NCI-H748 treated with DMSO at 0.1 percent for 48 hours (cell line): ENCODE measurements at places on chromosomes 4 and X.

- no peak for DNase-seq
Observed at GRCh38 chr4:72077346-72077745, 45.5 kb downstream of the NPFFR2 start.

DNA sequence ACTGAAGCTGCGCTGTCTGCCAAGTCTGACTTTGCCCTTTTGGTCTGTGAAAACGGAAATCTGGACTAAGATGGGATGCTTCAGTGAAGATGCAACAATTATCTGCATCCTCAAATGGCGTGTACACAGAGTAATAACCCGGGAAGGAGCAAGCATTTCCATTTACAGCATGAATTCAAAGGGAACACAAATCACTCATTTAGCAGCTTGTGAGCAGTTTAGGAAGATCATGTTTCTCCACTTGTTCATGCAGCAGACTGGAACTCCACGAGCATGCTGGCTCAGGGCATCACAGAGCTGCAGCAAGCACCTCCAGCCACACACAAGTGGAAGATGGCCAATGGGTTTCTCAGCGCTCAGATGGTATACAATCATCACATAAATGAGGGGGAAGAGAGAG, 175.5 kb downstream of the NLGN4X start:
- DNase-seq, result peak; percentile 74

GRCh38 chrX:51975811-51976210, 82.4 kb downstream of the MAGED1 start:
- no peak for DNase-seq

DNA sequence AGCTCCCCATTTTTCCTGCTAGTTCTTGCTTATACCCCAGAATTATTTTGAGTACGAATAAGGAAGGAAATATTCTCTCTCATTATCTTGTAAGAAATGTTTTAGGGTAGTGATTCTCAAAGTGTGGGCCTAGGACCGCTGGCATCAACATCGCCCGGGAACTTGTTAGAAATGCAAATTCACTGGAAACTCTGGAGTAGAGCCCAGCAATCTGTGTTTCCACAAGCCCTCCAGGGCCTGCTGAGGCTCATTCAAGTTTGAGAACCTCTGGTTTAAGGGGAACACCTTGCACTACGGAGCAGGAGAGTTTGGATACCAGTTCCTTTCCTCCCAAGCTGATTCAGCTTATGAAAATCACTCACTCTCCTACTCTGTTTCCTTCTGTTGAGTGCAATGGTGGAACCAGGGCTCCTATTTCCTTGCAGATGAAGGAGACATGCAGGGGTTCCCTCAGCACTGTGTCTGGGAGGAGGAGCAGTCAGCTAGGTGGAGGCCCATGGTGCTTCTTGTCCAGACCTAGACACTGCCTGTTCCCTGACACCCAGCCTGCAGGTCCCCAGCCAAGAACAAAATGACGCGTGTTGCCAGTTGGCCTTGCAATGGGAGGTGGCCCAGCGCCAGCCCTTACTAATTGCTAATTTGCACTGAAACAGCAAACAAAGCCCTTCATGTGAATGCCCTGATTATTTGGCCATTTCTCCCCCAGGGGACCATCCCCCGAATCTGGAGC, 68.5 kb downstream of the CYTL1 start:
- no peak for DNase-seq

DNA sequence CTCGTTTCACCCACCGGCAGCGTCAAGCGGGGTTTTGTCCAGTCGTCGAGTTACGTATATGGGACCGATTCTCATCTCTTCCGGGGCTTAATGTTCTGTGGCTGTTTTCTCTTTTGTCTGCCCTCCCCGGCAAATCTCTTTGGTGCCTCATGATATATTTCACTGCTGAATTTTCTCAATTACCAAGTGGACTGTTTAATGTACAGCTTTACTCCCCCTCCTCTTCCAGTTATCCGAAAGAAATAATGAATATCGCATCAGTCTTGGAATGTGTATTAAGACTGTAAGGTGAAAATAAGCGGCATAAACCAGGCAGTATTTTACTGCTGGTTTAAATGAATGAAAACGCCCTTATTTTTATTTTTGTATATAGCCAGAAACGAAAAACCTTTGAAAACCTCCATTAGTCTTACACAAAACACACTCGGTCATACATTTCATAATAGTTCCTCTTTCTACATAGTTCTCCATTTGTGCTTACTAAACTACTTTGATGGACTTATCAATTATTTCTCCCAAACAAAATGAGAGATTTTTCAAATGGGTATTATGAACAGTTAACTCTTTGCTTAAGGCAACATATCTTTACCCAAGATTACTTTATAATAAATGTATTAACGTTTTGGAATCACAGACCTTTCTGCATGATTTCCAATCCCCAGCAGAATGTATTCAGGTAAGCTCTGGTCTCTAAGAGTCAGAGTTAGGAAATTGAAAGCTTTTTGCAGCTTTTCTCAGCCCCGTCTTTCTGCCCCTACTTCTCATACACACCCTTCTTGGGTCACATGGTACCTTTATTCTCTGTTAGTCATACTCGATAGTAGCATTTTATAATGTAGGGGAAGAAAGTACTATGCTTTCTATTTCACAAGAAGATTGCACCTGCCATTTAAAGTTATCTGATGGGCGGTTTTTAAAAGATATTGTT, 979 bp downstream of the RP2 start:
- DNase-seq, result peak; percentile 5

GRCh38 chrX:17597836-17598439, 139.4 kb upstream of the SCML1 start:
- no peak for DNase-seq

GRCh38 chrX:12702509-12703091, 88.6 kb upstream of the PRPS2 start:
- no peak for DNase-seq

- DNase-seq, result no peak
Observed at GRCh38 chr4:72975488-72975784, 94.1 kb downstream of the COX18 start.

GRCh38 chr4:89661173-89661899, 175.6 kb downstream of the SNCA start:
- DNase-seq, result no peak

- DNase-seq, result no peak
Observed at GRCh38 chr4:163462556-163462955, 11.0 kb downstream of the TKTL2 start.

- no peak for DNase-seq
Observed at GRCh38 chrX:96407072-96407471, 277.6 kb upstream of the DIAPH2 start.

- DNase-seq, result no peak
Observed at GRCh38 chr4:185210102-185210981, 944 bp downstream of the SNX25 start.

- no peak for DNase-seq
Observed at GRCh38 chr4:138816875-138817274, 198.7 kb upstream of the NOCT start.

DNA sequence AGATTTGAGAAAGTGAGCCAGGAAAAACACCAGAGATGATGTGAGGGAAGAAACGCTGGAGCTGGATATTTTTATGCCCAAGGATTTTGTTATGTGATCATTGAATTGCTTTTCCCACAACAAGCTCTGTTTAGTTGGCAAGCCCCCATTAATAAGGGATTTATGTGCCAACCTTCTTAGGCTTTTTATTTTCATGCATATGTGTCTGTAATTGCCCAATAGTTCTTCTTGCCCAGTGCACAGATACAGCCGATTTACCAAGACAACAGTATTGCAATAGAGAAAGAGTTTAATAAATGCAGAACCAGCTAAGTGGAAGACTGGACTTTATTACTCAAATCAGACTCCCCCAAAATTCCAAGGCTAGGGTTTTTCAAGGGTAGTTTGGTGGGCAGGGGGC, 57.7 kb downstream of the TRIM2 start:
- DNase-seq, result no peak

- DNase-seq, result no peak
Observed at GRCh38 chr4:18756671-18757070, 735.1 kb upstream of the LCORL start.

- no peak for DNase-seq
Observed at GRCh38 chr4:174406383-174406782, 115.9 kb downstream of the HPGD start.

- DNase-seq, result no peak
Observed at GRCh38 chr4:42331914-42332368, 65.3 kb upstream of the SHISA3 start.

DNA sequence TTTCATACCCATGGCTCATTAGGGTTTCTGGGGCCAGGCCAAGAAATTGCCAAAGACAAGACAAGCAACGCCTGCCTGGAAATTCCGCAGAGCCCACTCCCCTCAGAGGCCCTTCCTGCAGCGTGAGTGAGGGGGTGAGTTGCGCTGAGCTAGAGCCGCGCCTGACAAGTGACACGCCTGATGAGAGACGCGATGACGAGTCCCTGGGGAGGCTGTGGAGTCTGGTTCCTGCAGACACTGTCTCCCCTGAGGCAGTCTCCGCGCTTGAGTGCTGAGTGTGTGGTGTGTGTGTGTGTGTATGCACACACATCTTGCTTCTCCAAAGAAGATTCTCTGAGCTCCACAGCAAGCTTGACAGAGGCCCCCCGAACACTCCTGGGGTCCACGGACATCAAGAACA, 269.8 kb downstream of the BCOR start:
- no peak for DNase-seq

DNA sequence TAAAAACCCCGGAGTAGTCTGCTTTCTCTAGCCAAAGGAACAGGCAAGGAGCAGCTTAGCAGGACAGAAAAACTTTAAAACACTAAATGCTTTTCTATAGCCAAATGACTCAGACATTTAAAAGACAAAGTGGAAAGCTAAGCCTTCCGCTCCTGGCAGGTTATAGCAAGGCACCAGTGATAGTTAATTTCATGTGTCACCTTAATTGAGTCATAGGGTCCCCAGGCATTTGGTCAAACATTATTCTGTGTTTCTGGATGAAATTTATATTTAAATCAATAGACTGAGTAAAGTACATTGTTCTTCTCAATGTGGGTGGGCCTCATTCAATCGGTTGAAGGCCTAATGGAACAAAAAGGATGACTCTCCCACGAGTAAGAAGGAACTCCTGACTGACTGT, 885.7 kb upstream of the ADGRL3 start:
- no peak for DNase-seq

DNA sequence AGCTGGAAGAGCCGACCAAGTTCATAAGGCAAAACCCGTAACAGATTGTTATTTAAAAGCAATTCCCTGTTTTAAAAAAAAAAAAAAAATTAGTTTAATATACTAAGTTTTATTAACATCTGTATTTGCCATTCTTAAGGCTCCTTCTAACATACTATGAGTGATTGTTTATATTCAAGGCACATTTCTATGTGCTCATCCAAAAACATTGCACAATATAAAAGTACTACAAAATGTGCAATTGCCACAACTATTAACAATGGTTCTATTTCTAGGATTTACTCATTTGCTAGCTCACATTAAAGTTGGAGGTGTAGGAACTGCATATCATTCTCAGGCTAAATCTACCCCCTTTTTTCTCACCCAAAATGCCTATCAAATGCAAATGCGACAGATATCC, 46.1 kb downstream of the CNOT6L start:
- DNase-seq, result no peak

DNA sequence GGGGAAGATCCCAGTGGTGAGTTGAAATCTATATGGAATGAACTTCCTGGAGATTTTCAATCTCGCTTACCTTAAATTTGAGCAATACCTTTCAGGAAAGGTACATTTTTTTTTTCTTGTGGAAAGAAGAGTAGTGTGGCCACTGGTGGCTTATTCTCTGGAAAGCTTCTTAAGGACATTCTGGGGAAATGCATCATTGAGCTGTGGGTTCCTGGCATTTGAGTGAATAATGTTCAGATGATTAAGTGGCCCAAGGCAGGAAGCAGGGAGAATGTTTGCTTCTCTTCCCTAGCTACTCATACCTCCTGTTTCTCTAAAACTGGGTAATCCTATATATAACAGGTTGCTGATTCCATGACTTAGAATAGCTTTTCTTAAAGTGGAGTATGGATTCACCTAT, 31.8 kb downstream of the STAG2 start:
- DNase-seq, result no peak

- DNase-seq, result no peak
Observed at GRCh38 chrX:37755025-37755424, 24.8 kb upstream of the CYBB start.

DNA sequence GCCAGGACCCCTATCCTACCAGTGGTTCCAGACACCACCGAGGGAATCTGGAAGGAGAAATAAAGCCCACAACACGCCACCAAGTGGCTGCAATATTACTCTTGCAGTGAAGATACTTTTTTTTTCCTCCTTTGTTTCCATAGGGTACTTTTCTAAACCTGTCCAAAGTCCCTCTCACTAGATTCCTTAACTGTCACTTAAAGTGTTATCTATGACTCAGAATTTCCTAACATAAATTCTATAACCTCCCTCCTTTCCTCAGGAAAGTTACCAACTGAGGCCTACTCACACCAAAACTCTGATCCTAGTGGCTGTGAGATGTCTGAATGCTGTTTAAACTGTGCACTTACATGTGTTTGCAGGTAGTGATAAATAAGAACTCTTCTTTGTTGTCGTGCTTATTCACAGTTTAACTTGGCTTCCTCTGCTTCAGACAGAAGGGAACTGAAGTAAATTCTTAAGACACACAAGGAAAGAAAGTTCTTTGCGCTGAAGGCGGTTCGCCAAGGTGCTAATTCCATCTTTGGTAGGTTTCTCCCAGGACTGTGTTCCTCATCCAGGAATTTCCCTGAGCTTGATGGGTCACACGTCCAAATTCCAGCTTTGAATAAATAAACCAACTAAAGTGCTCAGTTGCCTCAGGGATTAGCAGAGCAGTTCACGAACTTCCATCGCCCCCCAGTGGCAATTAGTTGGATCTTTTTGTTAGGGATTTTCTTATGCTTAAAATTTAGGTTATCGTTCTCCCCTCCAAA, 10.7 kb upstream of the HCCS start:
- DNase-seq, result peak; percentile 53

DNA sequence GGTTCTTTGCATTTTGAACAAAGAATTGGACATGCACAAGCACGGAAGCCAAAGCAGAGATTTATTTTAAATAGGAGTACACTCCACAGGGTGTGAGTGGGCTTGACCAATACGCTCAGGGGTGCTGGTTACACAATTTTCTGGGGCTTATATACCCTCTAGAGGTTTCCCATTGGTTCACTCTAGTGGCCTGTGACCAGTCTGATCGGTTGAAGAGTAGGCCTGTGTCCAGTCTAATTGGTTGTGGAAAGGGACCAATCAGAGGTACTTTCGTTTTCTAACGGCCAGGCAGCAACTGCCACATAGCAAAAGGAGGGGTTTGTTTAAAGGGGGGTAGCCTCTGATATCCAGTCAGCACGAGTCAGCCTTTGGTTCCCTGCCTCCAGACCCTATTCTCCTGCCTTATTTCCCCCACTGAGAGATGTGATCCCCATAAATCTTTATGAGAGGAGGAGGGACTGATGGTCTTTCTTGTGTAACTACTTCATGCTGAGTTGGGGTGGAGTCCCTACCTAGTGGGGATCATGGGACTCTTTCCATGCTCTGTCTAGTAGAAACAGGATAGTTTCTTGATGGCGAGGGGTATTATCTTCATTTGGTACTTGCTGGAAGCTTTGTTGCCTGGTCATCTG, 11.3 kb upstream of the AREG start:
- no peak for DNase-seq
